ENCODE measurements at places on chromosomes 2 and 18.

GRCh38 chr2:119715409-119716283 is 36.6 kb downstream of the TMEM177 start:
- no peak for DNase-seq

DNA sequence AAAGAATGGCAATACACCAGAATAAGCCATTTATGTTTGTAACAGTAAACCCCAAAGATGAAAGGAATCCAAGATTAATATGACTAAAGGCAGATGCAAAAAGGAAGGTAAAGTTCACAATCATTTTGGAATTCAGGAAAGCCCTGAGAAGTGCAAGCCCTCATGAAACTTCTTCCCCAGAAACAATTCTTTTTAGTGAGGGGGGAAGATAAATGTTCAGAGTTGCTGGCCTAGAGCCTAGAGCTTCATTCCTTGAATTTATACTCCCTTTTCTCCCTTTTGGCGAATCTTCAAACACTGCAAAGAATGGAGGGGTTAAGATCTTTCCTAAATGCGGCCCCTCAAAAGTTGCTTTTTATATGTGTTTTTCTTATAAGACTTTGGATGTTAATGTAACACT is 368.8 kb downstream of the MEIS1 start:
- DNase-seq = no peak

- no peak for DNase-seq
Measured at GRCh38 chr2:84805250-84805958, 75.5 kb downstream of the TRABD2A start.

- no peak for DNase-seq
Measured at GRCh38 chr18:45222180-45222579, 393.1 kb upstream of the SLC14A2 start.

DNA sequence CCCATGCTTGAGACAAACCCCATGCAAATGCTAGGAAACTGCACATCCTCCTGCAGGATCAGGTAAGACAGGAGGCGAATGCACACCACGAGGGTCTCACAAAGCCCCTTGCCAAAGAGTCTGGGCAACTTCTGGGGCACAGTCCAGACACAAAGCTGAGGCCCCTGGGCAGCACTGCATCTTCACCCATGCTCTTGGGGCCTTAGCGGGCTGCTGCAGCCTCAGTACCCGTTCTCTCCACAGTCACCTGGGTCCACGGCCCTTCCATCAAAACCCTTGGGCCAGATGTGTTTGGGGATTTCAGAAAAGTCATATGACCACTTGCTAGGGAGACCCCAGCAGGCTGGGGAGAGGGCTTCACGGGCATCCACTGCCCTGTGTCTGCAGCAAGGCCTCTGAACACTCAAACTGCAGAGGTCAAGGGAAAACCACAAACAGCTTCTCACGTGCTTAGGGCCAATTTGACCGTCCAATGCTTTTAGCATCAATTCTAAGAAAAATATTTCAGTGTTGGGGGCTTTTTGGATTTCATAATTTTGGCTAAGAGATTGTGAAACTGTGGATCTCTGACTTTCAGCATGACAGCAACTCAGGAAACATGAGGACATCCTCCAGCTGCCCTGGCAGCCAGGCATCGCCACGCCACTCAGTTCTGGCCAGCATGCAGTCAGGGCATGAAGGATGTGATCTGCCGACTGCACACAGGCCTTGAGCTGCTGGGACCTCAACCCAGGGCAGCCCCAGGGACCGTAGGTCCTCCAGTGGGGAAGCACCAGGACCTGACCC is 20.0 kb downstream of the PASK start:
- no peak for DNase-seq

DNA sequence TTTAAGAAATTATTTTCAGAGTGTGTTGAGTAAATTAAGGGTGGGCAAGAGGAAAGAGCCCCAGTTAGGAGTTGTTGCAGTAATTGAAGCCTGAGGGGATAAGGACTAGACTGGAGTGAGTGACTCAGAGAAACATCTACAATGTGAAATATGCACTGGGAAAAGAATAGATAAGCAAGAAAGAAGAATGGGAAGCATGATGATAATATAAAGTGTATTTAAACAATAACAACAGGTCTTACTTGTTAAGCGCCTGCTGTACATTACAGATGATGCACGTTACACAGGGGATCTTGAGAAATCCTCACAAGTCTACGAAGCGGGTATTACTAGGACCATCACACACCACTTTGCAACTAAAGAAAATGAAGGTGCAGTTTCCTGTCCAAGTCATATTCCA is 73.6 kb upstream of the STK17B start:
- DNase-seq = no peak

DNA sequence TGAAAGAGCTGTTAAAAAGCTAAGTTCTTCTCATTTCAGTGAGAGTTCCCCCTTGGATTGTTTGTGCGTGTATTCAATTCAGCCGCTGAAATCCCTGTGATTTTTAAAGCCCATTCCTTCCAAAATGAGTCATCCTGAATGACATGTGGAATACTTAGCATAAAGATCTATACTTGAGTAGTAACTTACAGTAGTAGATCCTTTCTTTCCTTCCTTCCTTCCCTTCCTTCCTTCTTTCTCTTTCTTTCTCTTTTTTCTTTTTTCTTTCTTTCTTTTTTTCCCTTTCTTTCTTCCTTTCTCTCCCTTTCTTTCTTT is 18.2 kb upstream of the SOX11 start:
- no peak for DNase-seq

- DNase-seq = no peak
Measured at GRCh38 chr18:23994361-23994902, 20.1 kb upstream of the TTC39C start.

DNA sequence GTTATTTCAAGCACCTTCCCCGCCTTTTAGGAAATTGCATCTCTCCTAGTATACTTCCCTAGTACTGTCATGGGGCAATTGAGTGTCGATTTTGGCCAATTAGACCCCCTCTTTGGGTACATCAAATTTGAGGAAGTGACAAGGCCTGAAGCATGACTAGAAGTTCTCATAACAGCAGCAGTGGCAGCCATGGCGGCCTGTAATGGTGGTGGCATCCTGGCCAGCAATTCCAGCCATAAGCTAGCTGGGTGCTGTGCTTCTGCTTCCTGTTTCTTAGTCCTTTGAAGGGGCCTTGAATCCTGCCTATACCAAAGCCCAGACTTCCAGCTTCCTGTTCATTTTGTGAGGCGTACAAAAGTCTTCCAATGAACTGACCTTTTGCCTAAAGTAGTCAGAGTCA is 523.1 kb downstream of the PLCL1 start:
- DNase-seq = no peak

DNA sequence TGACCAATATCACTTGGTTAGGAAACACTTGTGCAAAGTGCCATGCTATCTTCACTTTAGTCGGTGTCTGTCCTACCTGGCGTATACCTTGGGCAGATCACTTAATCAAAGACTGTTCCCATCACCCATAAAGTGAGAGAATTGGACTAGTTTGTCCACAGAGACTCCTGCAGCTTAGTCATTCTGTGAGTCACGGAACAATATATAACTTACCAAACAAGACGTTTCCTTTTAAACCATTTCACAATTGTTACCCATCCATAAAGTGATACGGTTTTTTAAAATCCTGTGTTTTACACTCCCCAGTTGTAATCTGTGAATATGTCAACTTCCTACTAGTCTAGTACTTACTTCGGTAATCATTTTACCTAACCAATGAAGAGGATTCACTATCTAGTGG is 499.3 kb upstream of the SMIM21 start:
- no peak for DNase-seq

GRCh38 chr2:120060088-120060623 is 47.3 kb downstream of the EPB41L5 start:
- DNase-seq = no peak

- DNase-seq = no peak
Measured at GRCh38 chr2:204898928-204899640, 353.8 kb downstream of the PARD3B start.

DNA sequence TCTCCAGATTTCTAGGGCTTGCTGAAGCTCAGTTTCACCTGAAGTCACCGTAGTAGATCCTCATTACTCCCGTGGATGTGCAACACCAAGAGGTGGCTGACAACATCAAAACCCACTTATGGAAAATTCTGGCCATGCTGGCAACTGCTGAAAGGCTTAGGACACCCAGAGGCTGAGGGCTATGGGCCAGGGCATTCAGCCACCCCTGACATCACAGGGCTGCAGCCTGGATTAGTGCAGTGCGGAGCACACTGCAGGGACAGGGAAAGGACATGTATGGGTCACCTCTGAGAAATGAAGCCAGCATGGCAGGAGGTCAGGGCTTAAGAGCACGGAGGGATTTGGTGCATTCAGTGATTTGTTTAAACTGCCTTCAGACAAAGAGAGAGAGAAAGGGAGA is 300.6 kb downstream of the TDRD15 start:
- no peak for DNase-seq

GRCh38 chr2:109331896-109332848 is 203.2 kb downstream of the SH3RF3 start:
- DNase-seq = no peak

DNA sequence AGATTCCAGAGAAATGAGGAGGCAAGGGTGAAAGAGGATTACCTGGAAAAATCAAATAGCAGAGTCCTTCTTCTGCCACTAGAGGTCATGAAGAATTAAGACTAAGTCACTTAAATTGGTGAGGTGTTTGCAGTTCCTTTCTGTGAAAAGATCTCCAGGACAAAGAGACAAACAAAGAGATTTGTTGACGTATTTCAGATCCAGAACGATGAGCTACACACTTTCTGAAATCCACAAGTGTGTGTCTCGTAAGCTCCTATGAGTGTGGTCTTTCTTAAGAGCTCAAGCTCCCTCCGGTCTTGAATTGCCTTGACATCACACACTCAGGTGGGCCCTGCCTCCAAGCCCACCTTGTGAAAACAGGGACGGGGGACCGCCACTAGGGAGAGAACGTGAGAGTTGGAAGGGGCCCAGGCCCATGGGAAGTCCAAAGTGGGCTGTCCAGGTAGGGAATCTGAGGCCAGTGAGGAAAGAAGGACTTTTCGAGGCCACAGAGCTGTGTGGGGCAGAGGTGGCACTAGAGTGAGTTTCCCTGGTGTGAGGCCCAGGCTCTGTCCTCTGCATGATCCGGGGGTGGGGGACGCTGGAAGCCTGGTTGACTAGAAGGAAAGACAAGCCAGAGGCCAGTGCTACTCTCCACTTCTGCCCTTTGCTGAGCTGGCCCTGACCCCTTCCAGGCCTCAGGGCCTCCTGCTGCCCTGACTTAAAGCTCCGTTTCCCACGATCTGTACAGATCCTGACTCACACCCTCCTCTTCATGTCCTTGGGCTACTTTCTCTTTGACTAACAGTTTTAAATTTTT is 168.1 kb upstream of the NCK2 start:
- no peak for DNase-seq

- DNase-seq = no peak
Measured at GRCh38 chr18:75923169-75923568, 495.7 kb upstream of the SMIM21 start.

GRCh38 chr2:47159627-47160026 is 4.5 kb upstream of the STPG4 start:
- no peak for DNase-seq

- DNase-seq = no peak
Measured at GRCh38 chr2:38485734-38486133, 108.7 kb upstream of the ATL2 start.

GRCh38 chr2:1339388-1340140 is 73.7 kb upstream of the TPO start:
- DNase-seq = no peak

DNA sequence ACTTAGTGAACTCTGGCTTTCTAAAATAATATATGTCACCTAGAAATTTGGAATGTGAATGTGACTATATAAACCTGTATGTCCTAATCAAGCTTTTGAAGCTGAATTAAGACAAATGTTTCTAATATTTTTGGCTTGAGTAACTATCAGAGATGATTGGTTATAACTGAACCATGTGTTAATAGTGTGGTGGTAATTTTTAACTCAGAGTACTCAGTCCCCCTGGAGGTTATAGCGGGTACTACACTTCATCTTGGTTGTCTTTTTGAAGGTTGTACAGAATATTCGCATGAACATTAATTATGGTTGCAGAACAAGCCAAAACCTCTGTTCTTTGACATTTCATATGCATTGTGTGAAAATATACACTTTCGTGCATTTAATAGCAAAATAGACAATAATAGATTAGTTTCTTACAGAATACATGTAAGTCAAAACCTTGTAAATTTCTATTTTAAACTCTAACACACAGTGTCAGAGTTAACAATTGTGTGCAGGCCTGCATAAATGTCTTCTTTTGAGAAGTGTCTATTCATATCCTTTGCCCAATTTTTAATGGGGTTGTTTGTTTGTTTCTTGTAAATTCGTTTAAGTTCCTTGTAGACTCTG is 86.0 kb downstream of the OSBPL6 start:
- DNase-seq = peak; percentile 3

- no peak for DNase-seq
Measured at GRCh38 chr2:113058998-113059960, at the start of gene IL36RN. IL36RN (plus strand) TSS chr2:113059198; CDS start chr2:113059439, 241 bp downstream.

DNA sequence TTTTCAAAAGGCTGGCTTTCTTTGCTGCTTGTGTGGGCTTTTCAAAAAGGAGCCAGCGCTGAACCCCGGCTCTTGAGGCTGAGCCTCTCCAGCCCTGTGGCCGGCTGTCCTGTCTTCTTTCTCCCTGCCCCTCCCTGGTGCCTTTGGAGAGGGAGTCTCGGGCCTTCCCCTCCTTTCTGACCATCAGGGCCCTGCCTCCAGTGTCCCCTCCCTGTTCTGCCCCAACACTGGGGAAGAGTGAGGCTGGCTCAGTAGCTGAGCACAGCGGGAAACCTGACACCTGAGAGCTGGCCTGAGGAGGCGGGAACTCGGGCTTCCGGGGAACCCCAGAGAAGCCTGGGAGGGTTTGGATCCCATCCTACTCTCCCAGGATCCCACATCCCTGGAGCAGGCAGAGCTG is 232.1 kb downstream of the LOXHD1 start:
- no peak for DNase-seq

GRCh38 chr2:240595381-240596079 is 9.0 kb downstream of the CAPN10 start:
- DNase-seq = no peak
